ENCODE measurements at places on chromosomes 2 and 18.

DNA sequence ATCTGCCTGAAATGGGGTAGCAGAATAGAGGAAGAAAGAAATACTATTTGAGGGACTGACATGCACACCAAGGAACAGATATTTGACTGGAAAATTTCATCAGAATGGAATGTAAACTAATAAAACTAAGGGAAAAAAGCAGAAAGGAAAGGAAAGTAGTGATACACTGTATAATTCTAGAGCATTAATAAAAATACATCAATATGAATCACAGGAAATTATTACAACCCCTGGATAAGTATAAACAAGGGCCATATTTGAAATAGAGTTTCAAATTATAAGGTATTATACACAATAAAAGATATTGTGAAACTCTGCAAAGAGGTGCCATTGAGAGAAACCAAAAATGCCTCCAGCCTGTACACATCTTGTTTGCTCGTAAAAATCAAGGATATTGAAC is 149.6 kb downstream of the ICOS start:
- no peak for DNase-seq

- DNase-seq, result no peak
Observed at GRCh38 chr18:43108882-43109281, 6.6 kb downstream of the RIT2 start.

- no peak for DNase-seq
Observed at GRCh38 chr2:17718689-17719088, 34.9 kb downstream of the SMC6 start.

DNA sequence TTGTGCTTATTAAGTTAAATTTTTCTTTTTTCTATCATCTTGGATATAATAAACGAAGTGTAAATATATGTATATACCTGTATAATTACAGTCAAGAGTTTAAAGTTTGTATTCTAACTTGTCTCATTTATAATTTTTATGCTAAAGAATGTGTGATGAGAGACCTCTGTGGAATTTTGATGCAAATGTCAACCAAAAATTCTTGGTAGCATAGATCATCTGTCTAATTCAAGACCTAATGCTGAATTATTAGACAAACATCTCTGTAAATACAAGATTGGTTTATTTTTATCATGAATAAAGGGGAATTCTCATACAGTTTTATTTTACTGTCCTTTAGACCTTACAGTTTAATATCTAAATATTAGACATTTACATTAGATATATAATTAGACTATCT is 149.2 kb upstream of the VWC2L start:
- DNase-seq, result no peak

DNA sequence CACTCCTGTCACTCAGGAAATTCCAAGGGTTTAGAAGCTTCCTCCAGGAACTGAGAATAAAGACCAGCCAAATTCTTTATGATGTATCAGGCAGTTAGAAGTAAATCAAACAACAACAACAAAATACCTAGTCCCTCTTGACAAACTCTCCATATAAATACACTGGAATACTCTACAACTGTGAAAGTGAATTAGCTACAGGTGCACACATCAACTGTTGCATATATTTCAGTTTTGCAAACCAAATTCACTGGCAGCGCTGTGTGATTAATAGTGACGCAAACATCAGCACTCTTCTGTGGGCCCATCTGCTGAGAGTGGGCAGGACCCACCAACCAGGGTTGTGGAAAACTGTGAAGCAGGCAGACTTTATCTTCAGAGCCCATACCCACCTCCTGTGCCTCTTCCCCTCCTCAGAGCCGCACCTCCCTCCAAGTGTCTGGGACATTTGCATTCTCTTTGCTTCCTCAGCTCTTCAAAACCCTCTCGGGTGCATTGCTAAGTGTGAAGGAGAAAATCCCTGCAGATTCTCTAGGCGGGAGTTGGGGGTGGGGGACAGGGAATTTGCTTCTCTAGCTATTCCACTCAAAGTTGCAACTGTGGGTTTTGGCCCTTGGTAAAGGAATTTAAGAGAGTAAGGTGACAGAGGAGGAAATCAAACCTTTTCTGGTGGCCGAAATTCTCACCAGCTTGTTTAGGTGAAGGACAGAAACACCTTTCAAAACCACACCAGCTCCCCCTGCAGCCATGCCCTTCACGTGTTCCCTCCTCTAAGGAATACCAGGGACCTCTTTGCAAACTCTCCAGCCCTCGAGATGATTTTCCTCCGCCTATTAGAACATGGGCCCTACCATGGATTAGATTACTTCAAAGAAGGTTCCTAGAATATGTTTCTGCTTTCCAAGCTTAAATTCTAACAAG is 119.3 kb downstream of the MRO start:
- DNase-seq, result no peak

DNA sequence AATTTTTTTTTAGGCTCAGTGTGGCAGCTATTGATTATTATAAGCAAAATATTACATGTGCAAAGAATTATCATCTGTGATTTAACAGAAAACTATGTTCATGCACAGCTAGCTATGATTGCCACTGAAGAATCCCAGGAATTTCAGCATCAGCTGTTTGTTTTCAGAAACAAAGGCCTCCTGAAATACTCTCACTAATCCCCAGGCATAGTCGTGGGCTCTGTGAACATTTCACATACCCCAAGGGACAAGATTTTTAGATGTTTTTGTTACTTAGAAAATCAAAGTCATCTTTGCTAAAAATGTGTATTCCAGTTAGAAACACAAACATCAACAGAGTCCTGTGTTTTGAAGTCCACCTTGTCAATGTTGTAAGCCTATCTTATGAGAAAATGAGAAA is 156.1 kb downstream of the MYO1B start:
- DNase-seq, result no peak

DNA sequence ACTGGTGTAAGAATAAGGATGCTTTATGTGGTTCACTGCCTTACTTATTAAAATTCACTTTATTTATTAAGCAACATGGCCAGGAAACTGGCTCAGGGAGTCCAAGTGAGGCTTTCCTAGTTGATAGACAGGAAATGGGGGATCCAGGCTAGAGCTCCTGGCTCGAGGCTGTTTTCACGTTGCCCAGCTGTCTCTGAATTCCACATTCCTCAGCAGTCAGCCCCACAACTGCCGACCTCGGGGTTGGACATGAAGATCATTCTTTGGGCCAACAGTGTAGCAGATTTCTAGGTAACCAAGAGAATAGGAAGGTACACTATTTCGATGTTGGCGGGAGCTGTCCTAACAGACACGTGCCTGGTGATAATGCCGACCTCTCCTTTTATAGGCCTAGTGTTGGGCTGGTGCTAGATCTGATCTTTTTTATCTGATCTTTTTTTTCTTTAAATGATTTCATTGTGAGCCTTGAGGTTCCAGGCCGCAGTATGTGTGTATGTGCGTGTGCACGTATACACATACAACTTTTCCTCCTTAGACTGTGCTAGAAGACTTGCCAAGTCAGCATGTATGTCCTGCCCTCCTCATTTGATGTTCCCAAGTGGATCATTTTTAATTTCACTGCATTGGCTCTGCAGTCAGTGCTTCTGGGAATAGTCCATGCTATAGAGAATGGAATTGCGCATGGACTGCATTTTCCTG is 103.5 kb downstream of the CABLES1 start:
- no peak for DNase-seq

GRCh38 chr18:23636071-23636399 is 26.7 kb downstream of the ANKRD29 start:
- DNase-seq, result no peak

DNA sequence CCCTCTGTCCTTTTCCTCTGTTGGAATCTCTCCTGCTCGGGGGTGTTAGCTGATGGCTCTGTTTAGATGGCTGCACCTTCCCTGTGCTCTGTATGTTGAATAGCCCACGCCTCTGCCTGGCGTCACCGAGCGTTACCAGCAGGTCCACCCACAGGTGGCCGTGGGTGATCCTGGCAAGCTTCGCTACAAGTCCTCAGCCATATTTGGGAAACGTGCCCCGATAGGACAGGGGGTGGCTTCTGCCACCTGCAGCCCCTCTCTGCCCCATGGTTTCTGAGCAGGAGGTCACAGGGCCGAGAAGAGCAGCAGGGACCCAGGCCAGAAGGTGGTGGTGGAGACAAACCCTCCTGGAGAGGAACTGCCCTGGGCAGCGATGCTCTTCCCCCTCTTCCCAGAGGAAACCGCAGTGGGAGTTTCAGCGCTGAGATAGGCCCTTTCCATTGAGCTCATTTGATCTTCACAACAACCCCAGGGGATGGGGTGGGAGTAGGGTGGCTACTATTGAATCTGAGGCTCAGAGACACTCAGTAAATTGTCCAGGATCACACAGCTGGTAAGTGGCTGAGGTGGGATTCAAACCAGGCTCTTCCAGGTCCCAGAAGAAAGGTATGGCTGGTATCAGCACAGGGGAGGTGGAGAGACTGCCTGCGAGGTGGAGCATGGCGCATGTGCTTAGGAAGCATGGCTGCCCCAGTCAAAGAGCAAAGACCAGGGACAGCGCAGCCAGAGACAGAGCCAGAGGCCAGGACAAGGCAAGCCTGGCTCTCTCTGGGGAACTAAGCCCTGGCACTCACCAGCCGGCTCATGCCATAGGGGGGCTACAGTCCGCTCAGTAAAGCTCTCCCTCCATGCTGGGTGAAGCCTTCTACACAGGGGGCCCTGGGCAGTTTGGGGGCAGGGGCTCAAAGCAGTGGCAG is 15.0 kb downstream of the NGEF start:
- no peak for DNase-seq

DNA sequence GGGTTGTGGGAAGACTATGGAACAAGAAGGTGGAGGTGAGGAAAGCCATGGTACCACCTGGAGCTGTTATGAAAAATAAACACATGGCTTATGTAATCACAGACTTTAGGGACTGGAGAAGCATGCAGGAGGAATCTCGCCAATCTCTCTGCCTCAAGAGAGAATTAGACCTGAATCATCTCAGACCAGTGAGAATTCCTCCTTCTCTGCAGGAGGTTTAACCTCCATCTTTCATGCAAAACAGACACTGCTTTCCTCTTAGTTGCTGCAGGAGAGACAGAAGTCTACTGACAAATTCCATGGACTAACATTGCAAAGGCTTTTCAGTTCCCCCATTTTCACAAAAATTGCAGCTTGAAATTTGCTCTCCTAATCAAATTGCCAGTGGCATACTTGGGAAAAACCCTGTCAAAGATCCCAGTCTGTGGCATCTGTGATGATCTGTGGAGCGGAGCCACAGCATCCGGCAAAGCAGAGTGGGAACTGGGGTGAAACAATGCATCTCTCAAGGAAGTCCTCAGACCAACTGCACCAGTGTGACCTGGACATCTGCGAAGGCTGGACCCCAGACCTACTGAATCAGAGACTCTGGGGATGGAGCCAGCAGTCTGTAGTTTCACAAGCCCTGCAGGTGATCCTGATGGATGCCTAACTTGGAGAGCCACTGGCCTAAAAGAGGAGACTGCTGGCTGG is 28.6 kb upstream of the NCKAP5 start:
- DNase-seq, result no peak

DNA sequence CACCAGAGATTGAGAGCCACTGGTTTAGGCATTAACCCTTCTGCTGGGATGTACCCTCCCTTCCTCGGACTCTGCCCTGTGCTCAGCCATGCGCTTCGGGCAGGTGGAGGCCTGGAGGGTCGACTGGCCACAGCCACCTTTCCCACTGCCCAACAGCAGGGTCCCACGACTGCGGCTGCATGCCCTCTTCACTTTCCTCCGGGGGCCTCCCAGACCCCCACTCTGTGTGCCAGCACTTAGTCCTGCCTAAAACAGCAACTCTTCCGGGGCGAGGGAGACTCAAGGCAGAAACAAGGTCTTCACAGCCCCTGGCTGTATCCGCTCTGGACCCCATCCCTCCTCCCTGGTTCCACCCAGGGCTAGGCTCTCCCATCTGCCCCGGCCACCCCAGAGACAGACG is 31.3 kb upstream of the BIN1 start:
- no peak for DNase-seq

- DNase-seq, result no peak
Observed at GRCh38 chr2:55441280-55441892, 21.7 kb upstream of the CCDC88A start.

- DNase-seq, result no peak
Observed at GRCh38 chr2:172864182-172864581, 128.5 kb downstream of the RAPGEF4 start.
